CD4-positive, alpha-beta T cell treated with Interleukin-4 for 1 hour (primary cell): ENCODE measurements at places on chromosomes 5 and 9.
A peak's percentile ranks its signal among the peaks of the same experiment; 100 is the strongest.

- no peak for DNase-seq
These were observed 21.0 kb downstream of the PSD2 start for GRCh38 chr5:139816566-139816965.

DNA sequence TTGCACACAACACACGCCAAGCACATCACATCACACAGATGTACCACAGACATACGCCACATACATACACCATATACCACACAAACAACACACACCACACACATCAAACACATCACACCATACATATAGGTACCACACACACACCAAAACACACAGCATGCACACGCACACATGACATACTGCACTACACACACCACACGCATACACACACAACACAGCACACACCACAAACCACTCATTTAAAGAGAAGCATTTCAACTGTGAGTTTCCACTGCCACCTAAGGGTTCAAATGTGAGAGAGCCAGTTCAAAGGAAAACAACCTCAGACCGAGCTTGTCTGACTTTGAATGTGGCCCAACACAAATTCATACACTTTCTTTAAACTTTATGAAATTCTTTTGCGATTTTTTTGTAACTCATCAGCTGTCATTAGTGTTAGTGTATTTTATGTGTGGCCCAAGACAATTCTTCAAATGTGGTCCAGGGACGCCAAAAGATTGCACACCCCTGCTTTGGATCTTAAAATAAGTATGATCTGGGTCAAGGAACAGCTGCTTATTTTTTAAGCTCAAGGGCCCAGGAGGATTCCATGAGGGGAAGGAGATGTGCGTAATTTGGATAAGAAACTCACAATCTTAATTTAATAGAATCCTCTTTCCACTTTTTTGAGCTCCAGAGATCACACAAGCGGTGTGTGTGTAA is 494.6 kb downstream of the GADD45G start:
- no peak for DNase-seq

GRCh38 chr5:168177831-168178450 is 113.5 kb upstream of the WWC1 start:
- DNase-seq: no peak

- no peak for DNase-seq
These were observed 172.2 kb upstream of the ANKRD55 start for GRCh38 chr5:56405116-56405908.

- DNase-seq: no peak
These were observed 83.7 kb downstream of the TRPM6 start for GRCh38 chr9:74804018-74804385.

GRCh38 chr9:135359764-135360163 is 119.8 kb upstream of the PPP1R26 start:
- no peak for DNase-seq

DNA sequence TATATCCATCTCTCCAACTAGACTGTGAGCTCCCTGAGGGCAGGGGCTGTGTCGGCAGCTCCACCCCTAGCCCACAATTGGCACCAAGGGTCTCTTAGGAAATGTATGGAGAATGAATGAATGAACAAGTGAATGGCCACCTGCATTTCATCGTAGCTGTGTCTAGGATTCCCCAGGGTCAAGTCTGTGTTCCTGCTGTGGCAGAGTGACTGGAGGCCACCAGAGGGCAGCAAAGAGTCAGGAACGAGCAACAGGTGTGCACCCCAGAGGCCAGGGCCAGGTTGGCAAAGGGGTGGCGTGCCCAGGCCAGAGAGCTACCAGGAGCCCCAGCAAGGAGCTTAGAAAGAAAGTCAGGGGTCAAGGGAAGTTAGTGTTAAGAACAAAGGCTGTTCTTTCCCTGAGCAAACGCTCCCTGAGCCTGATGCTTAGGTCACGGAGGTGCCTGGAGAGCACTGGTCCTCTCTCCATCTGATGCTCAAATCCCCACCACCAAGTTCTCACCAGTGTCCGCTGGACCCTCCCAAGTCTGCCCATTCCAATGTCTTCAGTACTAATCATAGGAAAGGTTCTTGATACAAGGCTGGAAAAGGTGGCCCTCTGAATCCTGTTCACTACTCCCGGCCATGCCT is 160.7 kb downstream of the PAX5 start:
- peak; percentile 74 for DNase-seq

DNA sequence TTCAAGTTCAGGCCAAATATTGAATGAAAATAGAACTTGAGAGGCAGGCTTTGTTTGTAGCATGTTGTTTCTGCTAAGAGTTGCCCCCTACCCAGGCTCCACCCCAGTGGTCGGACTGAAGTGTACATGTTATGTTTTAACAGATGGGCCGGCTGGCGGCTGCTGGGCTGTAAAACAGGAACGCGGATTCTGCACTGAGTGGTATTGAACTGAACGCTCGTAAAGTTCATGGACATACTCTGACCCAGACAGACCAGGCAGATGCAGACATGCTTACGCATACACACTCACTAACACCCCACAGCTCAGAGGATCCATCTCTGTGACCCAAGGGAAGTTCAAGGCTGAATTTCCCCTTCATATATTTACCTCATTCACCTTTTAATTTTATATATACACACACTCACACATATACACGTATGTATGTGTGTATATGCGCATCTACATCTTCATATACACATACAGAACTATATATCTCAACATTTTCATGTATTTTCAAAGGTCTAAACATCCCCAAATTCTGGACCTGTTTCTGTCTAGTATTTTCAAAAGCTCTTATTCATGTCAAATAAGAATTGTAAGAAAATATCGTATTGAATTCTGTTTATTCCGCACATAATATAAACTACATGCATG is 1.4 kb downstream of the MARCHF3 start:
- DNase-seq: peak; percentile 4

DNA sequence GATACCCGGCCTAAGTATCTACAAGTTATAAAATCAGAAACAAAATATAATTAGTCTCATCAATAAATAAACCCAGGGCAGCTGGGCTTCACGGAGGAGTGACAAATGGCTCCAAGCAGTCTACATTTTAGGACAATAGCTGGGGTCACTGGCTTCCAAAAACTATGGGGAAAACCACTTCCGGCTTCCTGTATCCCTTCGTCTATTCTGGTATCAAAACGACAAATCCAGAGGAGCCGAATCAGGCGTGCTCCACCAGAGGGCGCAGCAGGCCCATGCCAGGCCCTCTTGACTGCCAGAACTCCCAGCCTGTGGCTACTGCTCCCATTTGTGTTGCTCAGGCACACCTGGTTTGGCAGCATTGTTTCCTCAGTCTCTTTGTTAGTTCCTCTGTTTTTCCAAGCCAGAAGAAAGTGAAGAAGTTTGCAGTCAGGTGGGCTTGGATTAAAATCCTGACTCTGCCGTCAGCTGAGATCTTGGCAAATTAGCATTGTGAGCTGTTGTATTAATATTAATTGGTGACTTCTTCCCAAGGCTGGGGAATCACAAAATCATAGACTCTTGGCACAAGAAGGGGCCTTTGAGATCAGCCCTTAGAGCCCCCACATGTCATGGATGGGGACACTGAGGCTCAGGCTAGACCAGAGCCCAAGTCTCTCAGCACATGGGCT is 11.6 kb upstream of the RAB14 start:
- DNase-seq: peak; percentile 68
